NCI-H1417 treated with DMSO at 0.1 percent for 48 hours (cell line): ENCODE measurements at places on chromosomes 4 and X.

DNA sequence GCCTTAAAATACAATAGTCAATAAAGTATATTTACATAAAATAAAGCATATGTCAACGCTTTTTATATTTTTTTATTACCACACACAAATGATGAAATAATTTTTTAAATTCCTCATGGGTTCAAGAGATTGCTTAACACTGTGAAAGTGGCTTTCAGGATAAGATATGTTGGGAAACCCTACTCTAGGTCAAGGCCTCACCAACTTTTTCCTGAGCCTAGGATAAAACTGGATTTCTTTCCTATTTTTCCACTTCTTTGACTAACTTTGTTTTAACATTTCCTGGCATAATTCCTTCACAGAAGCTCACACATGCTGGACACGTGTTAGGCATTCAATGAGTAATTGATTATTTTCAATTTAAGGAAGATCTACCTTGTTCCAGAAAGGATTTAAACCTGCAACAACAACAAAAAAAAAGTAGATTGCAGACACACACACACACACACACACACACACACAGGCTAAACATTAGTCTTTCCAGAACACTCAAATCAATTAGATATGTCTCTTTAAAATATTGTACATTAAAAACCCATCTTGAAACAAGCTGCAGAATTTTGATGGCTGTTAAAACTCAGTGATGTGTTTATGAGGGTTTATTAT lies 9.1 kb downstream of the KLB start:
- no peak for DNase-seq

DNA sequence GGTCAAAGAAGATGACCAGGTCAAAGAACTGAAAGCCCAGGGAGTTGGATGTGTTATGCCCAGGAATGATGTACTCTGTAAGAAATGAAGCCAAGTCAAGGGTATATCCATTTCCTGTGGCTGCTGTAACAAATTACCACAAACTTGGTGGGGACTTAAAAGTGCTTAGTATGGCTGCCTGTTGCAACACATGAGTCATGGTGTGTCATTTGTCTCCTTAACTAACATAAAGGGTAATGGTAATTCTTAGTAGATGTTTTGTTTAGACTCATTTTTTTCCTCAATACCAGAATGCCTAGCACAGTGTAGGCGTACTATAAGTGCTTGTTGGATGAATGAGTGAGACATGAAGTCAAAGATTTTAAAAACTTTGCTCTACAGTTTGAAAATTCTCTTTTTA lies 45.7 kb downstream of the SYTL5 start:
- no peak for DNase-seq

GRCh38 chrX:36947214-36947613 lies 61.0 kb upstream of the FAM47C start:
- DNase-seq, result no peak

DNA sequence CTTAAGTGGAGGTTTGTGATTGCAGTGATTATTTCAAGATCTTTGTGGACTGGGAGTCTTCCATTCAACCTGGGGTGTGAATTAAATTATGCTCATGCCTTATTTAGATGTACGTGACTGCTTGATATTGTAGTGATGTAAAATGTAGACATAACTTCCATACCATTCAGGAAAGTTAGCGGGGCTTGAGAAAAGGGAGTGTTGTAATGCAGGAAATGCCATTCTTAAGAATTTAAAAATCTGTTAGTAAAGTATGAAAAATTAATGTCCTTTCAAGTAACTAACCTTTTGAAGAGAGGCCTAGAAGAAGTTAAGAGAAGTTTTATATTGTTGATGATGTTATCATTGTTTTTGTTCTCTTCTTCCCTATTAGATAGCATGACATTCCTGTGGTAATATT lies 318.2 kb downstream of the CCSER1 start:
- no peak for DNase-seq

DNA sequence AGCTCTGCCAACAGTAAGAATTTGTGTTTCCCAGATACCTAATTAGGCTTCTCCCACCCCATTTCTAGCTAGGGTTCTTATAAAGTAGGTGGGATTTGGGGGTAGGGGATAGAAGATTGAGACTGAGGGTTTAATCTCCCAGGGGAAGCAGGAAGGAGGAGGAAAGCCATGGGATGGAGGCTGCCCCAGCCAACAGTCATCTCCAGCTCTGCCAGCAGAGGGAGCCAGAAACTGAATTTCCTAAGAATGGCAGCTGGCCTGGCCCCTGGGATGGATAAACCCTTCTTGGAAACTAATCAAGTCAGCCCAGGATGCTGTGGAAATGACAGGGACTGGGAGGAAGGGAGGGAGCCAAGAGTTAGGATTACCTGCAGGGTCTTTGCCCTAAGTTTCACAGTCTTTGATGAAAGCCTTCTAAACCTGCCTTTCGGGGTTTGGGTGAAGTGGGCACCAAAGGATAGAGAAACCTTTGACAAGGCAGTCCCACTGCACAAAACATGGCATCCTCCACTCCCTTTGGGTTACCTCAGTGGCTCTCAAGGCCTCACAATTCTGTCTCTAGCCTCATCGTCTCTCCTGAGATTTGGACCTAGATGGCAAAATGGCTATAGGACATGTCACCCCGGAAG lies 6.7 kb upstream of the ERCC6L start:
- DNase-seq, result no peak

DNA sequence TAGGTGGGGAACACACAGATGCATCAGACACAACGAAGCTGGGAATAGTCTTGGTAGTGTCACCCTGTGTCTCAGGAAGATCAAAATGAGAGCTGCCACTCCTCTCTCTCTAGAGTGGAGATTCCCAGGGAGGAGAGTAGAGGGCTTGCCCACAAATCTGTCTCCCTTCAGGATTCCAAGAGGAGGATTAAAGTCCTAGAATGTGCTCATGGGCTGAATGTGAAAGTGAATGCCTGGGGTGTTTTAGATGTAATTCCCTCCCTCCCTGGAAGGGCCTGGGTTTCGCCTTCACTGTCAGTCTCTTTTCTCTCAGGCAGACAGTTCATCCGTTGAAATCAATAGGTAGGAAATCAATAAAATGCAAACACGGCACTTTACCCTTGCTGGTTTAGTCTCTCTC lies 282.6 kb upstream of the PPARGC1A start:
- DNase-seq, result no peak

- DNase-seq, result no peak
These were observed 29.4 kb downstream of the SNX25 start for GRCh38 chr4:185238750-185239149.

DNA sequence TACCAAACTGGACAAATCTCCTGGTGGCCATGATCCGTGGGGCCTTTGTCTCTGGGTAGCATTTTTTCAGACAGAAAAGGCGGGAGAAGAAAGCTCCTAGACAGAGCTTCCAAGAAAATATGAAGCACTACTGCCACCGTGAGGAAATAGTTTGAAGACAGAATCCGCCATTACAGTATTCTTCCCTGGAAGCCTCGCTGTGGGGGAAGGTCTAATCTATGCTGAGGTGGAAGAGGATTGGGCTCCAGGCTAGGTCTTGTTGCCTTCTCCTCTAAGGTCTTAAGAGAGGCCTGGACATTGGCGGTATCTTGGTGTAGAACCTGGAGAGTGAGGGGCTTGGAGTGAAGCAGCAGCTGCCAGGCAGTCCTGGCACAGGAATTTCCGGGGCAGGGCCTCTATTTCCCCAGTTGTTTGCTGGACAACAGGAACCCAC lies 218.9 kb downstream of the OR13H1 start:
- peak; percentile 73 for DNase-seq

GRCh38 chr4:166777760-166778159 lies 456.5 kb downstream of the SPOCK3 start:
- DNase-seq, result no peak

DNA sequence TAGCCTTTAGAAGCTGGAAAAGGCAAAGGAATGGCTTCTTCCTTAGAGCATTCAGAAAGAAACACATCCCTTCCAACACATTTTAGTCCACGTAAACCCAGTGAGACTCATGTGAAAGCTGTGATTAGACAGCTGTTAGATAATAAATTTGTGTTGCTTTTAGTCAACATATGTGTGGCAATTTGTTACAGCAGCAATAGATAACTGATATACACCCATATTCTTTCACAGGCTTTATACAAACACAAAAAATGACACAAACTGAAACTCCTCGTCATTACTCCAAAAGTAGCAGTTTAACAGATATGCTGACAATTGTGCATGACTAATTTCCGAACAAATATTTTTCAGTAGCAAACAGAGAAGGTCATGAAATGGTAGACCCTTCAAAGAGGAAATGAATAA lies 65.3 kb downstream of the ANTXR2 start:
- no peak for DNase-seq

- no peak for DNase-seq
These were observed 97.3 kb downstream of the NKX6-1 start for GRCh38 chr4:84401701-84402306.

- DNase-seq, result no peak
These were observed 21.8 kb upstream of the CSF2RA start for GRCh38 chrX:1246816-1247215.

DNA sequence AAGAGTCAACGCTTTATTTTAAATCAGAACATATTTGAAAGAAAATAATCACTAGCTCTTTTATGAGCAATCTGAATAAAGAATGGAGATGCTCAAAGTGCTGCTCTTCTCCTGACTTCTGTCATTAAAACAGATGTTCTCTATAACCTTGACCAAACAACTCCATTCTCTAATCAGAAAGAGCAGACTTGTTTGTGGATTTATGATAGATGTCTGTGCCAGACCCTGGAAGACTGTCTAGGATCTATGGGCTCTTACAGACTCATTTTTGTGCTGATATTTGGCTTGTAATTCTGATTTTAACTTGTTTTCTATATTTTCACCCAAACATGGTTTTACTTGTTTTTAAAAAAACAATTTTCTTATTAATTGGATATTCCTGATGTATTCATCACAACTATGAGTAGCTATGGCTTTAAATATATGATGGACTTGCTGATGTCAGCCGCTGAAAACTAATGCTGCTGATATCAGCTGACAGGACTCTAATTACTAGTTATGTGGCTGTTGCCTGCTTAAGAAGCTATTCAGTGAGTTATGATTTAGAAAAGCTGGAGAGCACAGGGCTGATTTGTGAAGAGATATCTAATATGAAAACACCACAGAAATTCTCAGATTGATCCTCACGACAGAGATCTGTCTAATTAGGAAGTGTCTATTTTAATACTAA lies 31.6 kb upstream of the MAML3 start:
- DNase-seq, result peak; percentile 58

DNA sequence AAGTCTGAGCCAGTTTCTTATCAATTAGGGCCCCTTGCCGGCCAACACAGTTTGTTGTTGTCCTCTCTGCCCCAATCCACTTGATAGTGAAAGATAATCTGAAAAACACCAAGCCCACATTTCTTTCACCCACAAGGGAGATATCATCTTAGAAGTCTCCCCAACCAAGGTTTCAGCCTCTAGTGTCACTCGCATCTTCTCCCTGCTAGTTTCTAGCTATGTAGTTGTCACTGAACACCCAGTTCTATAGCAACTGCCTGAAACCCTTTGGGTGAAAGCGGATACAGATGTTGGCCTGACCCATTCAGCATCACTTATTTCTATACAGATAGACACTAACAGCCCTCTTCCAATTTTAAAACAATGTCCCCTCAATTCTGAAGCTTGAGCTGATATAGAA lies 116.3 kb downstream of the BMP15 start:
- no peak for DNase-seq

DNA sequence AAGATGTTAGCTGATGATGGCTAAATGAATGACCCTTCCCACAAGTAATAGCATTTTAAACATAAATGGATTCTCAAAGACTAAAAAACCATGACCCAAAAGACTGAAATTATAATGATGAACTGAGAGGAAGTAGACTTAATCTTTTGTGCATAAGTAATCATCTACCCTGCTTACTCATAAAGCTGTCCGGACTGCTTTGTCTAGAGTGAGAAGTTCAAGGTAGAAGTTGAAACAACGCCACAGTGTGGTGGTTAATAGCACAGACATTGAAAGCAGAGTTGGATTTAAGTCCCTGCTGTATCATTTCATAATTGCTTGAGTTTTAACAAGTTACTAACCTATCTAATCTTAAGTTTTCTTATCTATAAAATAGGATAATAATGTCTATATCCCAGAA lies 346.6 kb downstream of the CENPC start:
- no peak for DNase-seq

- no peak for DNase-seq
These were observed 29.2 kb upstream of the NPY2R start for GRCh38 chr4:155179216-155179615.

- DNase-seq, result no peak
These were observed 53.9 kb downstream of the NBDY start for GRCh38 chrX:56782791-56783449.

DNA sequence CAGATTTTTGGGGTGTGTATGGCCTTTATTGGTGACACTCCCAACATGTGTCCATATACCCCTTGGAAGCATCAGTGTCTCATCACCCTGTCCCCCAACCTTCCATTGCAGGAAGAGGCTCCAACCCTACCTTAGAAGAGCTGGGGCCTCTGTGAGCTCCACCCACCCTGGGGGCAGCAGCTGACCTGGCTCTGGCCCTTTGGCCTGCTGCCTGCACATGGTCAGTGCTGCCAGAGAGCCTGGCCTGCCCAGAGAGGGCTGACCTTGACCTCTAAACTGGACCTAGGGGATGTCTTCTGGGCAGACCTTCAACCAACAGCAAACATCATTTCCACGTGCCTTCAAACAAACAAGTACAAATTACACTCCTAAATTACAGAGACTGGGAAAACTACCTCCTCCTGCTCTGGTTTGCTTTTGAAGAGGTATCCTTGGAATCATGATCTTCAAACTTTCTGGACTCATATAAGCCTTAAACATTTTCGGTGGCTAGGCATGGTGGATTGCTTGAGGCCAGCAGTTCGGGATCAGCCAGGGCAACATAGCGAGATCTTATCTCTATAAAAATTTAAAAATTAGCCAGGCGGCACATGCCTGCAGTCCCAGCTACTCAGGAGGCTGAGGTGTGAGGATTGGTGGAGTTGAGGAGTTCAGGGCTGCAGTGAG lies 27.3 kb upstream of the KIAA0232 start:
- no peak for DNase-seq

DNA sequence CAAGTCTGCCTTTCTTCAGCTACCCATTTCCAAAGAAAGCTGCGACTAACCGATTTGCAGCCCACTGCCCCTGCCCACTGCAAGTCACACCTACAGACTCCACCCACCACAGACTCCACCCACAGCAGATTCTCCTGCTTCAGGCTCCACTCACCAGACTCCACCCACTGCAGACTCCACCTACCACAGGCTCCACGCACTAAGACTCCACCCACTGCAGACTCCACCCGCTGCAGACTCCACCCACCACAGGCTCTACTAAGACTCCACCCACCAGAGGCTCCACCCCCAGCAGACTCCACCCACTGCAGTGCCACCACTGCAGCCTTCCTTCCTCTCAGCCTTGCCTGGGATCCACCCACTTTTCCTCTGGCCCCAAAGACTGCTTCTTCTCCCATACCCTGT lies 41.3 kb downstream of the ABLIM2 start:
- no peak for DNase-seq

GRCh38 chrX:24334461-24334860 lies 20.6 kb upstream of the SUPT20HL2 start:
- DNase-seq, result no peak

DNA sequence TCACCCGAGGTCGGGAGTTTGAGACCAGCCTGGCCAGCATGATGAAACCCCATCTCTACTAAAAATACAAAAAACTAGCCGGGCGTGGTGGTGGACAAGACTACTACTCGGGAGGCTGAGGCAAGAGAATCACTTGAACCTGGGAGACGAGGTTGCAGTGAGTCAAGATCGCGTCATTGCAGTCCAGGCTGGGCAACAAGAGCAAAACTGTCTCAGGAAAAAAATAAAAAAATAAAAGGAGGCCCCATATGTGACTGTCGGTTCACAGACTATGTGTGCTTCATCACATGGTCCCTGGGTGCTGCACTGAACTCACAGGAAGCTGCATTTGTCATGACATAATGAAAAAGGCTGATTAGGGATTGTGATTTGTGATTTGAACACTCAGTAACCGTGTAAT lies 6.4 kb downstream of the TRIML1 start:
- DNase-seq, result no peak

- DNase-seq, result no peak
These were observed 25.2 kb upstream of the KIT start for GRCh38 chr4:54632537-54632936.
